ENCODE measurements at places on chromosomes 1 and 21.

DNA sequence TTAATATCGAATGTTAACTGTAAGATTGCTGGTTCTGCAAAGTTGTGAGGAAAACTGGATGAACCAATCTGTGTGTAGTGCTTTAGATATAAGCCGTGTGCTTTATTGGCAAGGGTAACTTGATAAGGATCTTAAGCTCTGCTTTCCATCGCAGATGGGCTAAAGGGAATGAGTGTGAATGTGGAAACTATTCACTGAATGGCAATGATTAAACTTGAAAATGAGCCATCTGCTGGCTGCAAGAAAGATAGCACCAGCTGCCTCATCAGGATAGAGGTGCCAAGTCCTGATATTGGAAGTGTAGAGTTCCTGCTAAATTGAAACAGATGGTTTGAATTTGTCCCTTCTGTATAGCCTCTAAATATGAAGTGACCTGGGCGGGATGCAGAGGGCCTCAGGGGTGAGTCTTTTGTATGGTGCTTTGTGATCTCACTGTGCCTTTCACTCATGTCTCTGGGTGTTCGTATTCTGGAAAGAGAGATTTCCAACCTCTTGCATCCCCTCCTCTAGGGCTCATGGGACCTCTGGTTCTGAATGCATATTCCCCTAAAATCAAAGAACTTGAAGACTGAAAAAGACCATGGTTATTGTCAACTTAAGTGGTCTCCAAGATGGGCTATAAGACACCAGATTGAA lies 9.2 kb downstream of the FCRL3 start:
- peak; percentile 34 for DNase-seq

- no peak for DNase-seq
Observed at GRCh38 chr1:110144366-110144765, 5.9 kb upstream of the SLC6A17 start.

DNA sequence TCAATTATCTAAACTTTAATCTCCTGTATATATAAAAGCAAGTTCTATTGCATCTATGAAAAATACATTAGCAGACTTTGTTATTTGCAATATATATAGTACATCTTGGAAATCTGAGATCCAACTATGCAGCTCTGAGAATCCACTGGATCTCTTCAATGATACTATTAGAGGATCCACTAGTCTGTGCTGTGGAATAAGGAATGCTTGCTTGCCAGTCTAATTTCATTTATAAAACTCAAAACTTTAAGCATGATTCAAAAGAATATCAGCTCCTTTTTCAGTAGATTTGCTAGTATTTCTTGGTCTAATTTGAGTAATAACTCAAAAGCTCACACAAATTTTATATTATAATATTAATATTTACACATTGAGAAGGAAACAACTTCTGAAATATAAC lies 115.1 kb downstream of the SPATA6 start:
- no peak for DNase-seq

- no peak for DNase-seq
Observed at GRCh38 chr21:46374761-46375389, 50.9 kb downstream of the PCNT start.

All from GM20000 (cell line).